ENCODE measurements at places on chromosomes 6 and 20.

DNA sequence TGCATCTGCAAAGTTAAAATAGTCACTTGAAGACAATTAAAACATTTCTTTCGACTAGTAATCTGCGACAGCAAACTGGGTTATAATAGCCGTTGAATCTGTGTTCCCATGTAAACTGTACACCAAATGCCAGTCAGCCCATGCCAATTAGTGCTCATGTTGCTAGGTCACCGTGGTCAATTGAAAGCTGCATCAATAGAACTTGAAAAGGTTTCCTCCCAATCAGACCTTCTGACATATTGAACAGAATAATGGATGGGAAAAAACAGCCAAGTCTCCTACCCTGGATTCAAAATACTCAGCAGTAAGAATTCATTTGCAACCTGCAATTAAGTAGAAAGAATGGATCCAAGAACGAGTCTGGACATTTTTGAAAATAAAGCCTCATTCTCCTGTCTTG lies 11.2 kb downstream of the NKX2-4 start:
- no peak for DNase-seq

- no peak for DNase-seq
Observed at GRCh38 chr6:81739230-81740195, 13.0 kb downstream of the TENT5A start.

DNA sequence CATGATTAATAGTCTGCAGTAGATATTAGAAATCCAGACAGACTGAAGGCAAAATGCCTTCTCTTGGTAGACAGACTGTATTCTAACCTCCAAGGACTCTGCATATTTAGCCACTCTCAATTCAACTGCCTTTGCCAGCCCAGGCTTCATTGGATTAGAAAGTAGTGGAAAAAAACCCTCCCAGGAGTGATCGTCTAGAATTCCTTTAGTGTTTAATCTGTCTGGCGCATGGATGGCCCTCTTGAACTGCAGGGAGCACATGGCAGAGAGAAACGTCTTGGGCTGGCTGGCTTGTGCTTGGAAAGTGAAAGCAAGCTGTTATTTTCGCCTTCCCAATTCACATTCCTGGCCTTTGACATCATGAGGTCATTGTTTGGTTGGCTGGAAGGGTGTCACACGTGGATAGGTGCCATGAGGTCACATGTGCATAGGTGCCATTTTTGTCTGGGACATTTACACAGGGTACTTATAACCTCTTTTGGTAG lies 30.9 kb upstream of the NEDD9 start:
- DNase-seq = peak; percentile 49

DNA sequence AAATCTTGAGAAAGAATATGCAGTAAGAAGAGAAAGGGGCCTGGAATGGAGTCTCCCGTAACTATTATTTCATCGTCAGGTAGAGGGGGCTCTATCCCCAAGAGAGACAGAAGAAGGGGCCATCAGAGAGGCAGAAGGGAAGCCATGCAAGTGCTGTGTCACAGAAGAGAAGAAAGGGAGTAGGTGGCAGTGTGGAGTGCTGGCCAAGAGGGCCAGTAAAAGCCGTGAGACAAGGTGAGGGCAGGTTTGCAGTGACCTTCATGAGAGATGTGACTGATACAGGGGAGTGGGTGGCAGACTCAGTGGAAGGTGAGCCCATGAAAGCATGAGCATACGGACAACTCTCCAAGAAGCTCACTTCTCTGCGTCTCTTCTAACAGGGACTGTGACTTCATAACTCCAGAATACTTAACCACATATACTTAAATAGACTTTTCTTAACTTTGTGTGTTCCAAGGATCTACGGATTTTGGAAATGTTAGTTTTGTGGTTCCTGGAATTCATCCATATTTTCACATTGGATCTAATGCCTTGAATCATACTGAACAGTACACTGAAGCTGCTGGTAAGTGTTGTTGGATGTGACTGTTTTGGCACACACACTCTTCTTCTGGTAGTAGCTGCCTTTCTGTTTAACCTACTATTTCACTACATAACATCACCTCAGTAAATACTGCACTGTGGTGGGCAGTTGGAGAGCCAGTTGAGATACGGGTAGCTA lies 15.6 kb downstream of the PM20D2 start:
- no peak for DNase-seq

- no peak for DNase-seq
Observed at GRCh38 chr20:13355411-13355810, 134.3 kb downstream of the ISM1 start.

DNA sequence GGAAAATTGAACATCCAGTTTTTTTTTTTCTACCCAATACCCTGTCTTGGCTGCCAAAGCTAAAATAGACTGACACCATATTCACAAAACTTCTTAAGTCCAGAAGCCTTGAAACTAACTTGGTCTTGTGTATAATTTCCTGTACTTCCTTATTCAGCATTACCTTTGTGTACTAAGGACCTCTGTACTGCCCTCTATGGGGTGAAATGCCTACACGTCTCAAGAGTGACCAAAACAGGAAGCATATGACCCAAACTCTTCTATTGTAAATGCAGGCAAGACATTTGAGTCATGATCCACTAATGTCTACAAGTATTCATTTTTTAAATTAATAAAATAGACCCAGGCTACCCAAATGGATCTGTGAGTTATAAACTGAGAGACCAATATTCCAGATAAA lies 50.4 kb downstream of the HMGCLL1 start:
- peak; percentile 24 for DNase-seq

DNA sequence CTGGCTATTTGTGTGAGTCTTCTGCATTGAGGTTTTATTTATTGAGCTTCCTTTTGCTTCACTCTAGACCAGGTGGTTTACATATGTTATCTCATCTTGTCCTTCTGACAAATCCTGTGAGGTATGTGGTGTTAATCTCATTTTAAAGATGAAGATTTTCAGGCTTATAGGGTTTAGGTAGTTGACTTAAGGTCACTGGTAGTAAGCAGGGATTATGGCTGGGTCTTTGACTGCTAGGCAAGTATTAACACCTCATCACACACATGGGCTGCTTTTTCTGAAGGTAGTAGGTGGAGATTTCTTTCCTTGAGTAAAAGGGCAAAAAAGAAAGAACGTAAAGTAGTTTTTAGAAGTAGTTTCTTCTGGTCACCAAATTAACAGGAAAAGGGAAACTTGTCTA lies 72.6 kb downstream of the CDKAL1 start:
- DNase-seq = no peak

GRCh38 chr6:146582857-146583256 lies 15.9 kb upstream of the ADGB start:
- DNase-seq = peak; percentile 23

- DNase-seq = no peak
Observed at GRCh38 chr6:12593771-12594529, 122.6 kb upstream of the PHACTR1 start.

DNA sequence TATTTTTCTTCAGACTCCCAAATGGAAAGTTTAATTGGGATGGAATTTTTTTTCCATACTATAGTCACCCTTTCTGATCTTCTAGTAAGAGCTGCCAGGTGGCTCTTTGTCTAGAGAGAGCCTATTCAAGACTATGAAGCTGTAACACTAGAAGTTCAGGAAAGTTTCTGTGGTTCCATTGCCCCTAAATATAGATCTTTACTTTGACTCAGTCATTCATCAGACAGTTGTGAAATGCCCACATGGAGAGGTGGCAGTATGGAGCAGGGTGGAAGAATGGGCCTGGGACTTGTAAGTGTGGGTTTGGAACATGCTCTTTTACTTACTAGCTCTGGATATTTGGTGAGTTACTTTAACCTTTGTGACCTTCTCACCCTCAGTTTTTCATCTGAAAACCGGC lies 87.8 kb downstream of the CTNNBL1 start:
- DNase-seq = no peak

GRCh38 chr20:11114382-11114781 lies 440.6 kb upstream of the JAG1 start:
- DNase-seq = no peak

- no peak for DNase-seq
Observed at GRCh38 chr20:37558306-37558705, 30.6 kb upstream of the BLCAP start.

- no peak for DNase-seq
Observed at GRCh38 chr6:21137700-21138335, 455.7 kb upstream of the SOX4 start.
